ENCODE measurements at places on chromosomes 3 and 15. TPM values are rescaled to one million over a fixed set of nuclear protein-coding genes. Genes with fewer than 3 reads are reported as not detected.

GRCh38 chr3:46934498-46935167 lies 41.9 kb downstream of the CCDC12 start:
- peak; percentile 78 for ATAC-seq

The SAMMSON gene
- not detected for total RNA-seq

The TM4SF1 gene
- 125 TPM for total RNA-seq

The LZTFL1 gene
- 7.0 TPM for total RNA-seq

DNA sequence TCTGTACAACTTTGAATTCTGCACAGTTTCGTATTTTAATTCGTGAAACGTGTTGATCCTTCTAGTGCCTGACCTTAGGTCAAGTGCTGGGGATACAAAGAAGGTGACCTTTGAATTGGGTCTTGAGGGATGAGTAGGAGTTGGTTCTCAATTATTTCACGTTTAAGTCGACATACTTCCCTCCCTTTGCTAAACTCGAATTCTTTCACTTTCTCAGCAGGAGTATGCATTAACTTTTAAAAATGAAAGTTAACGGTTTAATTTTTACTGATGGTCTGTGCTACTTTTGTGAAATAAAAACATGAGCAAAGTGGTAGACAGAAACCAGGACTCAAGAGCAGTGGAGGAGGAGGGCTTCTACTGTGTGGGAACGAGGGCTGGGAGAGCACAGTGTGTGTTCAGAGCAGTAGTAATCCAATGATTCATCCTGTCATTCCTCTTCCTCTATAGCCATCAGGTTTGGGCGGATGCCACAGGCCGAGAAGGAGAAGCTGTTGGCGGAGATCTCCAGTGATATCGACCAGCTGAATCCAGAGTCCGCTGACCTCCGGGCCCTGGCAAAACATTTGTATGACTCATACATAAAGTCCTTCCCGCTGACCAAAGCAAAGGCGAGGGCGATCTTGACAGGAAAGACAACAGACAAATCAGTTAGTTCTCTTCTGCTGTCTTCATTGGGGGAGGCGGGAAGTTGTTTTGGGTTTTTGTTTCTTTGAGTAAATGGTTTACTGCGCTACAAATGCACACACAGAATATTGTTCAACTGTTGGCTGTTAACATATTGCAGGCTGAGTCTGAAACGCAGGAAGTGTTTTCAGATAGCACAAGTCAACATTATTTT lies 78.6 kb upstream of the TSEN2 start:
- ATAC-seq: peak; percentile 78

- ATAC-seq: no peak
Measured at GRCh38 chr15:39431376-39431775, 149.5 kb upstream of the THBS1 start.

GRCh38 chr3:24714436-24714835 lies 219.8 kb upstream of the THRB start:
- ATAC-seq: no peak

- no peak for ATAC-seq
Measured at GRCh38 chr3:69020424-69020823, 6.9 kb upstream of the EOGT start.

The C3orf20 gene
- total RNA-seq: 0.24 TPM

The RETNLB gene
- total RNA-seq: not detected

DNA sequence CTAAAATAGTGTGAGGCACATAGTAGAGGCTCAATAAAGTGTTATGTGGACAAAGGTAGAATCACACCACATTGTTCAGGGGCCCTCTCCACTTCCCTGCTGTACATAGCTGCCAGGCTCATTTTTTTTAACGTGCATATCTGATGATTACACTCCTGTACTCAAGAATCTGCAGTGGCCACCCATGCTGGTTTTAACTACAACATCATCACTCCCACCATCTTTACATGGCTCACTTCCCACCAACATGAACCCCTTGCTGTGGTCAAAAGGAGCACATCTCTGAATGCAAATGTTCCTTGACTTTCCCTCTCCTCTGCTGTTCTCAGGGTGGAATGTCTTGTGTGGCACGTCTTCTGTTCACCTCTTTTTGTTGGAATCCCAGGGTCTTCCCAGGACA lies 76.7 kb downstream of the FEM1B start:
- no peak for ATAC-seq

DNA sequence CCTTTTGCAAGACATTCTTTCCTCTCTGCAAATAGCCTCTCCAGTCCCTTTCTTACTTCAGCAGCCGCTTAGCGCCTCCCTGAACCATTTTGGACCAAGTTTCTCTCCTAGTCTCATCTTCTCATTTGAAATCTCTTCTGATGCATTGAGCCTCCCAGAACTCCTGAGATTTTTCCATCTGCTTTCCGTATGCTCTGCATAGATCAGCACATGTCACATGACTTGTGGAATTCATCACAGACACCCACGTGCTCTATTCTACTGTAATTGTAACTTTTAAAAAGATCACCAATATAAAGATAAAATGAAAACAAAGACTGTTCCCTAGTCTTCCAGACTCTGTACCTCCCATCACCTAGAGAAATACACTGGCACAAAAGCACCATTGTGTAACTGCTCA lies 100.7 kb downstream of the GADL1 start:
- ATAC-seq: no peak

- ATAC-seq: no peak
Measured at GRCh38 chr3:168475704-168476103, 380.0 kb upstream of the GOLIM4 start.

The KLHL6 gene
- 0.76 TPM for total RNA-seq

DNA sequence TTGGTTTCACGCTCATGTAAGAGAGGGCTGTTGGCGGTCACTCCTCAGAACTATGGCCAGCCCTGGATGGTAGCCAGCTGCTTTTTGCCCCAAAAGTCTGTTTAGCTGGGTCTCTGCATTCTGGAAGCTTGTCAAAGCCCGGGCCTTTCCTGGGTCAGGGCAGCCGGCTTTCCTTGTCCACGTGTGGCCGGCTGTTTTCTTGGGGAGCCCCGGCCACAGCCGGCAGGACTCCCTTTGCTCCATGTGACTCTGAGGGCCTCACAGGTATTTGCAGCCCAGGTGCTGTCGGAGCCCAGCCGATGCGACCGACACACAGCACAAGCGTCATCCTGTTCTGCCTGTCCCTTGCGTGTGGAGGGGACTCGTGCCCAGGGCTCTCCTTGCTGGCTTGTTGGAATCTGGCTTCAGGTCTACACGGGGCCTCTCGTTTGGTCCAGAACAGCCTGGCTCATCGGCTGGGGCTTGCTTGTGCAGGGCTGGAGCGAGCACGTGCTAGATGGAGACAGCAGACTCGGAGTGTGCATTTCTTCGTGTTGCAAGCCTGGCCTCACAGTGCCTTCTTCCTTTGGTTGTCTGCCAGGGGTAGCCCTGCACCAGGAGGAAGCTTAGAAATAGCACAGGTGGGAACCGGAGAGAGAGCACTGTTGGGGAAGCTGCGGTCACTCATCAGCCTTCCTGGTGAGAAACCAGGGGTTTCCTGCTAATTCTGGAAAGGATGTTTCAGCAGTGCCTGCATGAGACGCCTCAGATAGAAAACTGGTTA lies 51.5 kb downstream of the PGPEP1L start:
- ATAC-seq: no peak

GRCh38 chr3:40841131-40841530 lies 316.4 kb downstream of the ZNF621 start:
- no peak for ATAC-seq

DNA sequence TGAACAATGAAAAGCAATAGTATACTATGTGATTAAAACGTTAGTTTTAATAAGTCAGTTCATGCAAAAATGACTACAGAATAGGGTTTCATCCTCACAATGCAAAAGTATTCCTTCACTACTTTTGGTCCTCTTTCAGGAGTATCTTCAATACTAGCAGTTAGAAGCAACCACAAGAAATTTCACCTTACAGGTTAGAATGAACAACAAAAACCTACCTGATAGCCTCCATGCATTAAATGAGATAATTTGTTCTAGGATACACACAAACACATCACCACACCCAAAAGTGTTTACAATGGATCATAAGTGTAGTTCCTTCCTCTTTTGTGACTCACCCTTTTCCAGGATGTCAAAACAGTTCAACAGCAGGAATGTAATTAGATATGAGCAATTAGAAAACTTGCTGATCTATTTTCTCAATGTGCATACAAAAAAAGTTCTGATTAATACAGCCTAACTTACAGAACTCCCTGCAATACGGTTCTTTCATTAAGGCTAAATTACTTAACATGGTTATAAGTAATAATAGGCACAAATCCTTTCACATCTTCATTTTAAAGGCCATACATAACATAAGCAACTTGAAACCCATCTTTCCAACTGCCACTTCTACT lies 21.6 kb downstream of the UACA start:
- ATAC-seq: peak; percentile 89

GRCh38 chr15:93289941-93290617 lies 201.1 kb upstream of the RGMA start:
- ATAC-seq: no peak

- ATAC-seq: no peak
Measured at GRCh38 chr3:120650311-120650710, 31.7 kb downstream of the HGD start.

DNA sequence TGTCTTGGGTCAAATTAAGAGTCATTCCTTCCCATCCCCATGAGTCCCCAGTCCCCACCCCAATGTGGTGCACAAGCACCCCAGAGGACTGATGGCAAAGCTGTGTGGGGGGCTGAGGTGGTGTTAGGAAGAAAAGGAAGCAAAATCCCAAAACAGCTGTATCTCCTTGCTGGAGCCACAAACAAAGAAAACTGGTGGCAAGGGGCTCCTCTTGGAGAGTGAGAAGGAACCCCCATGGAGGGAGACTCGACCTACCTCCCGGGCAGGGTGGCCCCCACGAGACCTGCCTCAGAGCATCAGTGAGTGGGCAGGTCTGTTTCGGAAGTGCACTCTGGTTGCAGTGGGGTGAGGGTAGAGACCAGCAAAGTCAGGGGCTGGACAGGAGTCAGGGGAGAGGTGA lies 29.2 kb downstream of the PRR23E start:
- no peak for ATAC-seq

DNA sequence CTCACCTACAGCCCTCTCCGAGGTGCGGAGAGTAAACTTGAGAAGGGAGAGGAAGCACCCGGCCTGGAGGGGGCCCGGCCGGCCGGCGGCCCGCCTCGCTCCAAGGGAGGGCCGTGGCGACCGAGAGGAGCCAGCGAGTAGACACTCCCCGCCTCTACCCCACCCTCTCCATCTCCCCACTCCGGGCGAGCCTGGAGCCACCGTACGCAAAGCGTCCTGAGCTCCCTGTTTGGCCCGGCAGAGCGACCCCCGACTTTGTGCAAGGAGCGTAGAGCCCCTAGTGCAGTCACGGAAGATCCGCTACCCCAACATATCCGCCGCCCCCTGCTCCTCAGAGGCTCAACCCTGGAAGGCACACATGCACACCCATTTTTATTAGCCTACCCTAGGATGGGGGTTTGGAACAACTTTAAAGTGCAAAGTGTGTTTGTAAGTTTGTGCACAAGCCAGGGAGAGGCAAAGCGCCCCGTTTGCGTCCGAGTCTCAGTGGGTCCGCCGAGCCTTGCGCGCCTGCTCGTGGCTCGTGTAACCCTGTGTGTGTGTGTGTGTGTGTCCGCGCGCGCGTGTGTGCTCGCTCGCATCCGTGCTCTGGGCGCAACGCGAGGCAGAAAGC lies 508 bp upstream of the SMAD6 start:
- ATAC-seq: peak; percentile 42

GRCh38 chr15:66675446-66675845 lies 26.6 kb upstream of the SMAD6 start:
- ATAC-seq: no peak

- ATAC-seq: no peak
Measured at GRCh38 chr3:146110161-146110560, 50.8 kb downstream of the PLOD2 start.

DNA sequence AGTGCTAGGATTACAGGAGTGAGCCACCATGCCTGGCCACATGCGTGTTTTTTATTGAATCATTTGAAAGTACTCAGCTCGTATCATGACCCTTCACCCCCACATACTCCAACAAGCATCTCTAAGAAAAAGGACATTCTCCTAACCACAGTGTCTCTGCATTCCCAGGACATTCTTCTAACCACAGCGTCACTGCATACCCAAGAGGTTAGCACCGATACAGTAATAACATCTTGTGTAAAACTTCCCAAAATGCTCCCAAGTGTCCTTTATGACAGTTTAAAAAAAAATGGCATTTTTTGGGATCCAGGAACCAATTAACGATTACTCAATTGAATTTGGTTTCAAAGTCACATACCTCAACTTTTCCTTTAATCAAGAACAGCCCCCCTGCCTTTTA lies 39.6 kb downstream of the FLNB start:
- ATAC-seq: no peak

DNA sequence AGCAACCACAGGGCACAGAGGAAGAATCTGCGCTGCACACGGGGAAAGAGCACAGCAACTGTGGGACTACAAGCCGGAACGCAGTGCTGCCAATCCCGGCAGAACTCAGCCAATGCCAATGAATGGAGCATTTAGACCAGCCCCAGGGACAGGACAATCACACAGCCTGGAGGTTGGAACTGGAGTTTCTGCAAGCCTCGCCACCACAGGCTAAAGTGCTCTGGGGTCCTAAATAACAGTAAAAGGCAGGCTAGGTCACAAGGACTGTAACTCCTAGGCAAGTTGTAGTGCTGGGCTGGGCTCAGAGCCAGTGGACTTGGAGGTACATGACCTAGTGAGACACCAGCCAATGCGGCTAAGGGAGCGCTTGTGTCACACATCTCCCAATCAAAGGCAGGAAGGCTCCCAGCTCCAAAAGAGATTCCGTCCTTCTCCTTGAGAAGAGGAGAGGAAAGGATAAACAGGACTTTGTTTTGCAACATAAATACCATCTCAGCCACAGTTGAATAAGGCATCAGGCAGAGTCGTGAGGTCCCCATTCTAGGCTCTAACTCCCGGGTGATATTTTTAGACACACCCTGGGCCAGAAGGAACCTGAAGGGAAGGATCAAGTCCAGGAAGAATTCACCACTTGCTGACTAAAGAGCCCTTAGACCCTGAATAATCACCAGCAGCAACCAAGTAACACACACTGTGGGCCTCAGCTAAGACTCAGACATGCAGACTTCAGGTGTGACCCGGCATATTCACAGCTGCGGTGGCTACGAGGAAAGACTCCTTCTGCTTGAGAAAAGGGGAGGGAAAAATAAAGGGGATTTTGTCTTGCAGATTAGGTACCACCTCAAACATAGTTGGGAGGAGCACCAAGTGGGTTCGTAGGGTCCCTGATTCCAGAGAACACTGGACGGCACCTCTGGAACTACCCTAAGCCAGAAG lies 85.5 kb upstream of the XXYLT1 start:
- no peak for ATAC-seq

The GOLGA8N gene
- 3.7 TPM for total RNA-seq

GRCh38 chr3:72571052-72571451 lies 277.2 kb downstream of the SHQ1 start:
- no peak for ATAC-seq

- peak; percentile 55 for ATAC-seq
Measured at GRCh38 chr15:60184579-60184978, 180.5 kb downstream of the FOXB1 start.

DNA sequence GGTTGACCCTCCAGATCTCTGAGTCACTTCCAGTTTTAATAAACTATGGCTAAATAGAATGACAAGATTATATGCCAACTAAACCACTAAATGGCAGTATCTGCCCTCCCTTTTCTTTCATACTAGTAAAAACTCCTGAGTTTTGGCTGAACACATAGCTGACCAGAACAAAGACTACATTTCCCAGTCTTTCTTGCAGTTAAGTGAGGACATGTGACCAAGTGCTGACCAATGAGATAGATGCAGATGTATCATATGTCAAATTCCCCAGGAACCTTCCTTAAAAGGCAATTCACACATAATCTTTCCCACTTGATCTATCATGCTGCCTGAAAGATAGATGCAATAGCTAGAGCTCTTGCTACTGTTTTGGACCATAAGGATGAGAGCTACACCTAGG lies 191.3 kb downstream of the SHOX2 start:
- ATAC-seq: no peak

All from esophagus mucosa (tissue), 1 donor.